ENCODE measurements at places on chromosomes 5 and 9.
A peak's percentile ranks its signal among the peaks of the same experiment; 100 is the strongest.

- no peak for DNase-seq
These were observed 181.3 kb downstream of the GRIA1 start for GRCh38 chr5:153671653-153672346.

GRCh38 chr5:10583663-10584572 lies 20.0 kb downstream of the ANKRD33B start:
- DNase-seq: no peak

DNA sequence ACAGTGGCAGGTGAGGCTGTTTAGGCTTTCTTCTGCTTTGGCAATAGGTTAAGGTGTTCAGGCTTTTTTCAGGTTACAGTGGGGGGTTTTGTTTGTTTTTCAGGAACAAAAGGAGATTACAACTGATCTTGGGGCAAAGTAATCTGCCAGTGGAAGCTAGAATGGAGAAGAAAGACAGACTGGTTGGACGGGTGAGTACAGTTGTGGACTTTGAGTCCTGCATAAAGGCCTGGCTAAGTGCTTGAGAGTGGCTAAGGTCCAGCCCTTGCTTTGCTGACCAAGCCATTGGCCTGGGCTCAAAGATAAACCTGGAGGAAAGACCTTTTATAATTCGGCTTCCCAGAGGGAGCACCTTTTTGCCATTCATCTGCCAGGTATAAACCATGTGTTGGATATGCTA lies 63.1 kb downstream of the MTMR12 start:
- DNase-seq: no peak

GRCh38 chr9:130824643-130825350 lies 10.3 kb upstream of the ABL1 start:
- no peak for DNase-seq

DNA sequence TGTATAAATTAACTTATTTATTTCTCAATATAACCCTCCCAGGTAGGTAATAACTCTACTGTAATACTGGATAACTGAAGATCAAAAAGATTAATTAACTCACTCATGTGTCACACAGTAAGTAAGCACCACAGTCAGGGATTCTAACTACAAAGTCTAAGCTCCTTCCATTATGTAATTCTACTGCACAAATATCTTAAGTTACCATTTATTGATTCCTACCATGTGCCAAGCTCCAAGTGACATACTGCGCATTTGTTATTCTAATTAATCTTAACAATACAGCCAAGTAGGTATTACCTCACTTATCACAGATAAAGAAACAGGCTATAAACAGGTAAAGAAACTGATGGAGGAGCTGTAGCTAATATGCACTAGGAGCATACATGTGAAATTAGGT lies 58.3 kb downstream of the RANBP6 start:
- no peak for DNase-seq

DNA sequence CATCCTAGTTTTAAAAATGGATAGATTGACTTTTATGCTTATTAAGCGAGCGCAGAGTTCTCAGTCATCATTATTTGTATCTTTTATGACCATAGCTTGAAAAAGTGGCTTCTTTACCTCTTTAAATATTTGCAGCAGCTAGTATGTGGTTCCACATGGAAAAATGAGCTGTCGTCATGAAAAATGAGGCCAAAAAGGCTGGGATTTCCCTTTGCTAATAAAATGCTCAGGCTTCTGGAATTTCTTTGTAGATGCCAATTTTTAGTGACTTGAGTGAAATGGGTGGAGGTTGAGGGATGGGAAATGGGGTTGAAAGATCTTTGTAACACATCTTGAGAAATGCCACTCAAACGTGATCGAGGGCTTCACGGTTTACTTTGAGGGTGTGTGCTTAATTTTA lies 35.2 kb downstream of the RAI14 start:
- no peak for DNase-seq

GRCh38 chr5:155222393-155222792 lies 208.8 kb downstream of the KIF4B start:
- DNase-seq: no peak

DNA sequence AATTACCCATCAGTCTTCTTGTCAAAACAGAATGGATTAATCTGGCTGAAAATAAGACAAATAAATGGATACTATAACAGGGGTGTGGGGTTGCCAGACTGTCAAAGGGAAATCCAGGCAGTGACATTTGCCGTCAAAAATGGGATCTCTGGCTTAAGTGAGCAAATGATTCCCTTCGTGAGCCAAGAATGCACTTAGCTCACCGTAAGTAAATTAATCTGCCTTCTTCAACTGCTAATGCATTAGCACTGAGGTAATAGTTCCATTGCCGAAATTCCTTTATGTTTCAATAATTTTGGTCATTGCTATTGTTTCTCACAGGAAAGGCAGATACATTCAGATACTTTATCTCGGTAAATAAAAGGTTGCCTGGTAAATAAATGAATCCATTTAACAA lies 377.8 kb downstream of the KIAA0825 start:
- no peak for DNase-seq

DNA sequence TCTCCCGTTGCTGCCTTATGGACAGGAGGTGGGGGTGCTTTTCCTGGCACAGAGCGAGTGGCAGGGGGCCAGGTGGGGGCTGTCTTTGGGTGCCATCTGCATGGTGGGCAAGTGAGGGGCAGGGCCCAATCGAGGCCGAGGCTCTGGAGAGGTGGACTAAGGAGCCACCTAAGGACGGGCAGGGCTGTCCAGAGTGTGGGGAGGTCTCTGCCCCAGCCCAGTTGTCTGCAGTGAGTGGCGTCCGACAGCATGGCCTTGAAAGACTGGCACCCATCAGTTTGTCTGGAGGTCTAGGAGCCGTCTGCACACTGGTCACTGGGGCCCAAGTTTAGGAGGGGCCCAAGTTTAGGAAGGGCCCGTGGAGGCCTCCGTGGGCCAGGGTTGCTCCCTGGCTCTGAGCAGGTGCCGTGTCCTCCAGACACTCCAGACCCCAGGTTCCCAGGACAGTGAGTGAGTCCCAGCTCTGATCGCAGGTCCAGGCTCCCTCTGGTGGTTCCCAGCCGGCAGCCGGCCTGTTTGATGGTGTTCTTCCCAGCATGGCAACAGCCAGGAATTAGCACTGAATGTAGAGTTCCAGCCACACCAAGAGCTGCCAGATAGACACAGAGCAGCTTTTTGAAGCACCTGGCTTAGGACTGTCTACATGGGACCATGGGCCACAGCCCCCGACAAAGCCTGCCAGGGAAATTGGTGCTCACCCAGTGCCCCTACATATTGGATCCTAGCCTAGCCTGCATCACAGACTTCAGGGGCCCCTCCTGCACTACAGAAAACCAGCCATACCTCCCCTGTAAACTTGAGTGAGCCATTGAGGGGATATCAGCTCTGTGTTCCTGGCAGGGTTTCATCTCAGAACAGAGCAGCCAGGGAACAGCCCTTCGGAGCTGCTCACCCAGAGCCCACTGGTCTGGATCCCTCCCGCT lies 120.9 kb downstream of the WNK2 start:
- DNase-seq: peak; percentile 15

GRCh38 chr5:4553130-4553529 lies 587.0 kb upstream of the ADAMTS16 start:
- DNase-seq: no peak

DNA sequence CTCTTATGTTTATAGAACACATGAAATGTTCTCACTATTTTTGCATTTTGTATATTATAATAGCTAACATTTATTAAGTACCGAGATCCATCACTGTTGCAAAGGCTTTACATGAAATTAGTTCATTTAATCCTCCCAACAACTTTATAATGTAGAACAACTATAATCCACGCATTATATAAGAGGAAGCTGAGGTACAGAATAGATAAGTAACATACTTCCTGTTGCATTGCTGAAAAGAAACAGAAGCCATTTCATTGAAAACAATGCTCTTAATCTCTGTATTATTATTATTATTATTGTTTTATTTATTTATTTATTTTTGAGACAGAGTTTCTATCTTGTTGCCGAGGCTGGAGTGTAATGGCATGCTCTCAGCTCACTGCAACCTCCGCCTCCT lies 7.9 kb upstream of the INSYN2B start:
- no peak for DNase-seq

DNA sequence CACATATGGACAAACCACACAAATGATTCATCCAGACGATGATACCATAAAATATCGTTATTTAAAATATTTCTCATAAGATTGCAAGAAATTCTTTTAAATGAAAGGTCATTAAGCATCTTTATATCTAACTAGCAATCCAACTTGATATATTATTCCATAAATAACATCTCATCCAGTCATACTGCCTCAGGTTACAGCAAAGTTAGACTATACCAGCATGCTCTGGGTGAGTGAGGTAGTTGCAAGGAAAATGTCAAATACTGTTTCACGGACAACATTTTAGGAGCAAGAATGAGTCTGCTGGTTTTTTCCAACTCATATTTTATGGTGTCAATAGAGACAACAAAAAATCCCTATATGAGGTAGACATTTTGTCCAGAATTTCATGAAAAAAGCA lies 200.9 kb upstream of the TRPM3 start:
- DNase-seq: no peak

DNA sequence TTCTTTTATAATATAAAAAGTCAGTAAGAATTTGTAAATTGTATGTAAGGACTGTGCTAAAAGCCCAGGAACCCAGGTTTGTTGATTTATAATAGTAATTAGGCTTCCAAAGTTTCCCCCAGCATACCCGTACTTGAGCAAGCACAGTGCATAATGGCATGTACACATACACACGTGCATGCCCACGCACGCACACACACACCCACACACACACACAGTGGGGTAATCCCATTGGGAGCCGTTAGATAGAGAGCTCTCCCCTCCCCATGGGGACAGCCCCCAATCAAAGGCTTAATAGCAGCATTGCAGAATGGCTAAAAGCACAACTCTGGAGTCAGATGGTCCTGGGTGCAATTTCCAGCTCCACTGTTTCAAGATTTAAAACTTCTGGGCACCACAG lies 319.7 kb upstream of the RFX3 start:
- no peak for DNase-seq

GRCh38 chr9:5939530-5939929 lies 48.8 kb downstream of the MLANA start:
- DNase-seq: no peak
